ENCODE measurements at places on chromosomes 2 and 18.

DNA sequence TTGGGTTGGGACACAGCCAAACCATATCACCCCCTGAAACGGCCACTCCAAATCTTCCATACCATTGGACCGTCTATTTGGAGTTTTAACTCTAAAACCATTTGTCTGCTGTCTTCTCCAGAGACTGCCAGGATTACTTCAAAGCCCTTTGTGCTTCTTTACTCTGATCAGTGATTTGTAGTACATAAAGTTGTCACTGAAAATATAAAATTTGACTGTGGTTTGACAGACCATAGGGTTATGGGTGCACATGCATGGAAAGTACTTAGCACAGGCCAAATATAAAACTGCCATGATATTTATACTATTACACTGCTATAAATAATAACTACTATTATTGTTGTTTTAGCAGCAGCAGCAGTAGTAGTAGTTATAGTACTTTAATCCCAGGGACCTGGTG lies 53.7 kb upstream of the AQP4 start:
- DNase-seq = no peak

GRCh38 chr18:40708726-40709125 lies 1246.3 kb upstream of the PIK3C3 start:
- no peak for DNase-seq

DNA sequence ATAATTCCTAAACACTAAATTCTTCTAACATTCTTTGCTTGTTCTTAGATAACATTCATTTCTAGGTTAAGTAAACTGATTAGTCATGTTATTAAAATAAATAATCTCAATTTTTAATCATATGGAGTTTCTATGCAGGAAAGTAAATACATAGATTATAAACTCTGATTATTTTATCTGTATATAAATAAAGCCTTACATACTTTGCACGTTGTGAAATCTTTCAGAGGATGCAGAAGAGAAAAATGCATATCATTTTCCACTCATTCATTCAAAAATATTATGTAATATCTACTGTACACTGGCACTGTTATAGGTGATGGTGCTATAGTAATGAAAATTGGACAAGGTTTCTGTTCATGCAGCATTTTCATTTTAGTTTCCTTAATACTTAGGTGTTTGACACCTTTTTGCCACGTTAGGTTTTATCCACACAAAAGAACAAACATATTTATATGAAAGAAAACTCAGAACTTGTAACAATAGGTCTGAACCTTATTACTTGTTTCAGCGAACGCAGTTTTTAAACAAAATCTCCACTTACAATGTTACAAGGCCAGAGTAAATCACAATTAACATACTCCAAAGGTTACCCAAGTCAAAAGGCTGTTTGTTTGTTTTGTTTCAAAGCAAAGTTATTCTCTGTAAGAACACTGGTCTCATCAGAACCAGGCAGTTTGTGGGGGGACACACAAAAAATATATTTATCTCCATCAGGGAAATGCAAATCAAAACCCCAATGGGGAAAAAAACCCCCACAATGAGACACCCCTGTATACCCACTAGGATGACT lies 27.4 kb downstream of the ADAM17 start:
- no peak for DNase-seq

DNA sequence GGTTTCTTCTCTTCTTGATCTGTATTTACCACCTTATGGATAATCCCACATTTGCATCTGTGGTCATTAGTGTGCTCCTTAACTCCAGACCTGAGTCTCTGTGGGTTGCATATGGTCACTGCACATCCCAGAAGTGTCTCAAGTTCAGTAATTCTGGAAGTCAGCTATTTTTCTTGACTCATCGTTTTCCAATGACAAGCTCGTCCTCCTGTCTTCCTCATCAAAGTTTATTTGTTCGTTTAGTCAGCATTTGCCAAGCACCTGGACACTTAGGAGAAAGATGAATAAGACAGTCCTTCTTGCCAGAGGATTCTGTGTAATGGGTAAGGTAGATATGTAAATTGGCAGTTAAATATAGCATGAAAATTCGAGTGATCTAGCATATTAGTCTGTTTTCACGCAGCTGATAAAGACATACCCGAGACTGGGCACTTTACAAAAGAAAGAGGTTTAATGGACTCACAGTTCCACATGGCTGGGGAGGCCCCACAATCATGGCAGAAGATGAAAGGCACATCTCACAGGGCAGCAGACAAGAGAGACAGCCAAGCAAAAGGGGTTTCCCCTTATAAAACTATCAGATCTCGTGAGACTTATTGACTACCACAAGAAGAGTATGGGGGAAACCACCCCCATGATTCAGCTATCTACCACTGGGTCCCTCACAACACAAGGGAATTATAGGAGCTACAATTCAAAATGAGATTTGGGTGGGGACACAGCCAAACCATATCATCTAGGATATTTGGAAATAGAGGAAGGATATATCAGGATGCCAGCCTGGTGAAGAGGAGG lies 19.4 kb downstream of the FASTKD2 start:
- no peak for DNase-seq
